ENCODE measurements at places on chromosomes 3 and 15. TPM values are rescaled to one million over a fixed set of nuclear protein-coding genes. Genes with fewer than 3 reads are reported as not detected.
A peak's percentile ranks its signal among the peaks of the same experiment; 100 is the strongest.

DNA sequence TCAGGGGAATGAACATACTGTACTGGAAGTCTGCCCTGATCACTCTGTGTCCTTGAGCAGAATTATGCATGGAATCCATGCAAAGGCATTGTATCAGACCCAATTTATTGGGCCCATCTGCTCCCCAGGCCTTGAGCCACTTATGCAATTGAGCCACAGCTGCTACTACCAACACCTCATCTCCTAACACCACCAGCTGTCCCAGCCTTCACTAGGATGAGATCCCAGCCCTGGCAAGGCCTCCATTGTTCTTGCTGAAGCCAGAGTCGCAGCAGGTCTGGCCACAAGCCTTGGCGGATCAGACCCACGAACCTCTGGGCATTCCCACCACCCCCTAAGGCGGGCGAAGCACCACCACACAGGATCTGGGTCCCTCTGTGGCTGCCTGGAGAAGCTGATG is 9.2 kb upstream of the NME9 start:
- no peak for DNase-seq

Gene ROPN1
- total RNA-seq, result not detected

Gene PPP1R14D
- total RNA-seq, result not detected

GRCh38 chr15:99441871-99442251 is 123.9 kb upstream of the MEF2A start:
- DNase-seq, result no peak

DNA sequence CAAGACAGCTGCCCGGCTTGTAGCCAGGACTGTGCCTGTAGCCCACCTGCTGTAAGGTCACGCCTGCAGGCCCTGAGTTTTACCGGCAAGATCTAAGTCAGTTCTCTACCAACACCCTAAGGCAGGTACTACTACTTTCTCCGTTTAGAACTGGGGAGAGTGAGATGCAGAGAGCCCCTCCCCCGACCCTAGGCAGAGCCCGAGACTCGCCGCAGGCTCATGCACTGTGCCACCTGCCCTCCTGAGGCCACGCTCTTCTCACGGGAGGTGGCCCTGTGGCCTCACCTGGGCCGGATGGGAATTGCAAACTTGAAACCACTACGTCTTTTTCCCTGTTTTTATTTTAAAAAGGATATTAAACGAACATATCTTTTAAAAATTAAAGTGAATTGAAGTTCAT is 36.9 kb upstream of the PCSK6 start:
- no peak for DNase-seq

Gene FILIP1L
- total RNA-seq, result 21.0 TPM

DNA sequence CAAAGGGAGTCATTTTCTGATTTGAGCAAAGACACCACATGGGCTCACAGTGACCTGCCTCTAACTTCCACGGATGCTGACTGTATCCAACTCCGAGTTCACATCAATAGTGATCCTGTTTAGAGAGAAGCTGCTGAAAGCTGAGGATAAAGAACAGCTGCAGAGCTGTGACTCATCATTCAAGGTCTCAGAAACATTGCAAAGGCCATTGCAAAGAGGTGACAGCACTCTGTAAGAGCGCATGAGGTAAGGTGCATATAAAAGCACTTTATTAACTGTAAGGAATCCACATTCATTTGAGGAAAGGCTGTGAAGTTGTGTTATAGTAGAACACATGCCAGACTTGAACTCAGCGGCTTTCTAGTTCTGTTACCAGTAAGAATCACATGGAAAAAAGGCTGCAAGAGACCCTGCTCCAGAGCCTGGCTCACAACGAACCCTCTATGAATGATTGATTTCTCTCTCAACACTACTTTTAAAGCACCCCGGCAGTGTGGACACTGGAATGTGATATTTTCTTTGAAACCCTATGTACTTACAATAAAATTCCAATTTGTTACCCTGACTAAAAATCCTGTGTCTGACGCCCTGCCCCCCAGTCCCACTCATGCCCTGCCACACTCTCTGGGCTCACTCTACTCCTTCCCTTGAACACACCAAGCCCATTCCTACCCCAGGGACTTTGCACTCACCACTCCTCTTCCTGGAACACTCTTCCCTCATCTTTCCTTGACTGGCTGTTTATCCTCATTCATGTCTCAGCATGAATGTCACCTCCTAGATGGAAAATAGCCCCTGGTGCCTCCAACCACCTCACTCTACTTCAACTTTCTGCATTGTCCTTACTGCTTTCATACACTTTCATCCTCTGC is 111.2 kb downstream of the LSM3 start:
- no peak for DNase-seq

DNA sequence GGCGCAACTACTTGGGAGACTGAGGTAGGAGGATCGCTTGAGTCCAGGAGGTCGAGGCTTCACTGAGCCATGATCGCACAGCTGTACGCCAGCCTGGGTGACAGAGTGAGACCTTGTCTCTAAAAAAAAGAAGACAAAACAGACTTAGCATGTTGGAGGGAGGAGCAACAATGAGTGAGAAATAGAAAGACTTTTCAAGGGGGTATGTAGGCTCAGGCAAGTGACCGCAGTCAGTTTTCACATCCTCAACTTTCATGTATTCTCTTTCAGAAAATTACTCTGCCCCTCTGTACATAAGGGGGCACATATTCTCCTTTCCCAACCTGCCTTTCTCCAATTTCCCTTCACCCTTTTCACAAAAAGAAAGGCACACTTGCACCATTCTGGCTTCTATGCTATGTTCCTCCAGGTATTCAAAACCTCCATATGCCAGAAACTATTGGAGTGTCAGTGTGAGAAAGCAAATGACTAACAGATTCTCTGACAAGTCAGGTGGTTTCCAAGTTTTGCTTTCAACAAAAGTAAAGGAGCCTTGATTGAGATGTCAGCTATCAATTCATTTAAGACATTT is 7.6 kb downstream of the NSUN3 start:
- DNase-seq, result no peak

Gene GLT8D1
- total RNA-seq, result 45.6 TPM

- DNase-seq, result no peak
Observed at GRCh38 chr3:15099364-15100098, 583 bp upstream of the RBSN start.

GRCh38 chr3:188627652-188628051 is 473.7 kb downstream of the LPP start:
- DNase-seq, result no peak

Gene MME
- total RNA-seq, result 79.0 TPM

- DNase-seq, result no peak
Observed at GRCh38 chr3:98793971-98794370, 30.8 kb downstream of the ST3GAL6 start.

DNA sequence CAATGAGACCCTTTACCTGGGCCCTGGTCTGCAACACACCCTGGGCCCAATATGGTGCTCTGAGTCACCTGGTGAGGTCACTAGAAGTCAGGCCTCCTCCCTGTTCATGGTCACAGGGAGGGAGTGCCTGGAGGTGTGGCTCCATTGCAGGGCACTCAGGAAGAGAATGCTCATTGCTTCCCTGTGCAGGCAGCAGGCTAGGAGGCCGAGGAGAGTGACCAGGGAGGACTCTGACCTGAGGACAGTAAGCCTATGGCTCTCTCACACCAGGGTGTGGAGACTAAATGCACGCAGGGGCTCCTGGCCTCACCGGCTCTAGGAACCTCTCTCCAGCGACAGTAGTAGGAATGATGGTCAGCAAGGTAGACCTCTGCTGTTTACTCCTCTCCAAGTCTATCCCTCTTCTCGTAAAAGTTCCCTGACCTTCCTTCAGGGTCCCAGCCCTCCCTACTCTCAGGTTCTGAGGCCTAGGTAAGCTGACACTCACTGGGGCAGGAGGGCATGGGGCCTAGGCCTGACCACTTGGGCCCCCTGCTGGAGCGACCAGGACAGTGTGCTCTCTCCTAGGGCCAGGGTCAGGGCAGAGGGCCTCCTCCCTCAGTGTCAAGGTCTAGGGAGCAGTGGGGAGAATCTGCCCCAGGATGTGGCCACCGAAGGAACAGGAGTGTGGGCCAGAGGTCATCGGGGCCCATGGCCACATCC is 9.6 kb upstream of the SLCO2A1 start:
- DNase-seq, result peak; percentile 20

DNA sequence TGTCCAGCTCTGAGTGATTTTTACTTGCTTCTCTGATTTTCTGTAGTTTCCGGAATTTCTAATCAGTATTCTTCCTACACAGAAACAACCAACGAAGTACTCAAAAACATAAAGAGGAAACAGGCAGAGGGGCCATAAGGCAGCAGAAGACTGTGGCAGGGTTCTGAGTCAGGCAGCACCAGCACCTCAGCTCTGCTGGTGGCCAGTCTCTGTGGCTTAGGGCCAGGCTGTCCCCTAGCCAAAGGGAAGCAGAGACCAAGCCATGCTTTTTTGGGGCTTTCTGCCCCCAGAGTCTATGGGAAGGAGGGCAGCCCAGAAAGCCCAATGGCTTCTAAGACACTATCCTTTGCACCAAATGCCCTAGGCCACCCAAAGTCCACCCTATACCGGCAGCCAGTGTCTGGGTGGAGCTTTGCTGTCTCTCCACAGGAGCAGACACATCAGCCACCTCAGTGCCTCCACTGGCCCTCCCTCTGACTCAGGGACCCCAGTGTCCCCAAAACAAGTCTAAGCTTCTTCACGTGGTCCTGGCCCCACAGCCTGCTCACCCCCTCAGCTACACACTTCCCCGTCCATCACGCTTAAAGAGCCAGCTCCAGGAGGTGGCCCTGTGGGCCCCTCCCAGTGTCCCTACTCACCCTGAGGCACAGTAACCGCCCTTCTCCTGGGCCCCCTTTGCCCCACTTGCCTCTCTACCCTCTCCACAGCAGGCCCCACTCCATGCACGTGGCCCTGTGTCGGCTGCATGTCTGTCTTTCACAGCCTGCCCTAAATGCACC is 46.2 kb downstream of the CCDC12 start:
- no peak for DNase-seq

- no peak for DNase-seq
Observed at GRCh38 chr15:26842391-26842790, 24.5 kb upstream of the GABRA5 start.

DNA sequence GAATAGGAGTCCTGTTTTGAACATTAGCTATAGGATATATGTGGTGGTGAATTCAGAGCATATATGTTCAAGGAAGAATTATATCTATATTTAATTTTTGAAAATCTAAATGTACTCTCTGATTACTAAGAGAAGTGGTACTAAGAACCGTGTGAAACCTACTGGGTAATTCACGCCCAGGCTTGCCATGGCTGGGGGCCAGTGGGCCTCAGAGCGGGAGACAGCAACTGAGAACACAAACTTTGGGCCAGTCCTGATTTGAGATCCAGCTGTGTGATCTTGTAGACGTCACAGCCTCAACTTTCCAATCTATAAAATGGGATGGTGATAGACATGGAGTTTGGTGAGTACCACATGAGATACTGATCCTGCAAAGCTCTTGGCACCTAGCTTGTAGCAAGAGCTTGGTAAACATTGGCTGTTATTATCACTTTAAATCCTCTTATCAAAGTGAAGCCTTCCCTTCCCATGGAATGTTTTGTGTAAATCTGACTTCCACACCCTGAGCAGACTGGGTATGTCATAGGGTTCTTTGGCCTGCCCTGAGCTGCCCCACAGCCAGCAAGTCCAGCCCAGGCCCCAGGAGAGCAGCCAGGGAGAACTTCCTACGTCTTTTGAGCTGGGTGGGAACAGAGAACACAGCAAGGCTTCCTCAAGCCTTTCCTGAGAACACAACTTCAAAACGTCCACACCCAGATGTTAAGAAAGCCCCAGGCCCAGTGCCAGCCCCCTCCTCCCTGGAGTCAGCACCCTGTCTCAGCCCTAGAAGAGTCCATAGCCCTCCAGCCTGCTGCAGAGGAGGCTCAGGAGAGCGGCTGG is 8.2 kb upstream of the PAQR5 start:
- DNase-seq, result peak; percentile 85

DNA sequence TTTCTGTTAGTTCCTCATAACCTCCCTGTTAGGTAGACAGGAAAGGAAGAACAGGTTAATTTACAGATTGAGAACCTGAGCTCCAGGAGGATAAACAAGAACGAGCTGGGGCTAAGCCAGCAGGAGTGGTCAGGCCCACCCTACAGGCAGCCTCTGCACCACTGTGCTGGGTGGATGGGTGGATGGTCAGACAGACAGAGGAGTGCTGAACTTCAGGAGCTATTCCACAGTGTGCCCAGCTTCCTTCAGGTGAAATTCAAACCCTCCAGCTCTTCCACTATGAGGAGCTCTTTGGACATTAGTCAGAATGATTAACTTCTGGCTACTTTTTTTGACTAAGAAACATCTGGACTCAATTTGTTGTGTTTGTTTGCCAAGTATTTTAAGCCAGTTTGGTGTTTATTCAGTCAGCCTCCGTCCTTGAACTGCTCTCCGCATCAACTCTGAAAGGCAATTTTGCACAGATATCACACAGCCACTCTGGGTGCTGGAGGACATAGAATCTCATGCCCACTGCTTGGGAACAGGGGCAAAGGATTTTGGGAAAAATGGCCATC is 361.9 kb downstream of the CLSTN2 start:
- DNase-seq, result no peak

GRCh38 chr3:175430983-175431773 is 572.0 kb downstream of the NAALADL2 start:
- no peak for DNase-seq

DNA sequence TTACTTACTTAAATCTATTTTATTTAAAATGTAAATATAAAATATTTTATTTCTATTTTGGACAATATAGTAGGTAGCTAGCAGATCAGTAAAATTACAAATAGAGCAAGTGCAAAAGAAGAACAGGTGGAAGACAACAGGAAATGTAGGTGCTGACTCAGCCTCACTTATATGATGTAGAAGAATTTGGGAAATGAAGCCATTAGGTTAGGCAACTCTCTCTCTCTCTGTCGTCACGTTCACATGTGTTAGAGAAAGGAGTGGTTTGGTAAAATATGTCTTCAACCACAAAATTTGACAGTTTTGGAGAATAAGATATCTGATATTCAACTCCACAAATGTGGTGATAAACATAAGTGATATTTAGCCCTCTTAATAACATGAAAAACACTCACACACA is 532.5 kb upstream of the KCNMB2 start:
- no peak for DNase-seq

Gene JMJD7
- total RNA-seq, result 21.4 TPM

GRCh38 chr3:23325466-23326065 is 122.4 kb downstream of the UBE2E2 start:
- DNase-seq, result no peak

DNA sequence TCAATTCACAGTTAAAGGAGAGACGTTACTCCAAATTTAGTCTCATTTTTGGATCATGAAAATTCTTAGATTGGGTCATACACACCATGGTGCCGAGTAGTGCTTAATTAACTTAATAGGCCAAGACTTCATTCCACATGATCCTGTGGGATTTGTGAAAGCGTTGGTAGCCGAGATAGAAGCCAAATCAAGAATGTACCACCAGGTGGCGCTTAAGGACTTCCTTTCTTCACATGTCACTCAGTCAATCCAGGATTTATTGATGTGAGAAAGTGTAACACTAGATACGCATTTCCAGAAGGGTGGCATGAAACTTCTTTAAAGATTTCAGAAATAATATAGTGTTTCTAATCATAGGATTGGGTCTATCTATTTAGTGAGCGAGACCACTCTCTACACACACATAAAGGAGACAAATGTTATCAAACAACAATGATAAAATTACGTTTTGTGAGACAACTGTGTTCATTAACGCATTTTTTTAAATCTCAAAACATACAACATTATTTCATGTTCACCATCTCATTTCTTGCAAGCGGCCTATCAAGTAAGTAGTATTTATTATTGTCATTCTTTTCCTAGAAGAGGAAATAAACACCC is 436.1 kb downstream of the CHL1 start:
- DNase-seq, result no peak
